ENCODE measurements at places on chromosomes 5 and 9.
A peak's percentile ranks its signal among the peaks of the same experiment; 100 is the strongest.

- DNase-seq, result no peak
These were observed 8.9 kb upstream of the RXRA start for GRCh38 chr9:134317400-134317789.

- DNase-seq, result no peak
These were observed 107.4 kb downstream of the TLE1 start for GRCh38 chr9:81581986-81582385.

DNA sequence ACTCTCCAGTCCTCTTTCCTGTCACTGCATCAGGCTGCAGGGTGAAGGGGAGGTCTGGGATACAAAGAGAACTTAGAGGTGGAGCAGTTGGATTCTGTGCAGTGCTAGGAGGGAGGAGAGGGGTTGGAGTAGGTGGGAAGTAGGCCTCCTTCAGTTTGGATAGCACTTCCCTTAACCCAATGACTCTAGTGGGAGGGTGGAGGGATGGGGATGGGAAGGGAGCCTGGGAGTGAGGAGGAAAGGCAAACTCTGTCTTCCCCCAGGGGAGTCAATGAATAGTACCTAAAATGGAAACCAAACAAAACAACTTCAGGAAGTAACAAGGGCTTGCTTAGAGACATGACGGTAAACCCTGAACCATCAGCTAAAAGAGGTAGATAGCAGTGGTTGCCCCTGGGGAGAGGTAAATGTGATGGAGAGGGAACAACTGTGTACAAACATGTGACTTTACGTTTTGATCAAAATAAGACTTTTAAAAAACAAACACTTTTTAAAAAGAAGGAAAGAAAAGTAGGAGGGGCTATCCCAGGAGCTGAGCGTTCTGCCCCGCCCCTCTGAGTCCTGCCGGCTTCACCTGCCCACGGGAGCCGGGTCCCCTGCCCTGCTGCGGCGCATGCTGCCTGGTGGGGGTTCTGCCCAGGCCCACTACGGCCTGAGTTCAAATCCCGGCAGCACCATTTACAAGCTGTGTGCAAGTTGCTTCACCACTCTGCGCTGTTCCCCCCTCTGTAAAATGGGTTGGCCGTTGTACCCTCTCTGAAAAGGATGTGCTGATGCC is 30.9 kb downstream of the GSN start:
- no peak for DNase-seq

- DNase-seq, result no peak
These were observed 432.5 kb upstream of the MEF2C start for GRCh38 chr5:89315286-89316100.

DNA sequence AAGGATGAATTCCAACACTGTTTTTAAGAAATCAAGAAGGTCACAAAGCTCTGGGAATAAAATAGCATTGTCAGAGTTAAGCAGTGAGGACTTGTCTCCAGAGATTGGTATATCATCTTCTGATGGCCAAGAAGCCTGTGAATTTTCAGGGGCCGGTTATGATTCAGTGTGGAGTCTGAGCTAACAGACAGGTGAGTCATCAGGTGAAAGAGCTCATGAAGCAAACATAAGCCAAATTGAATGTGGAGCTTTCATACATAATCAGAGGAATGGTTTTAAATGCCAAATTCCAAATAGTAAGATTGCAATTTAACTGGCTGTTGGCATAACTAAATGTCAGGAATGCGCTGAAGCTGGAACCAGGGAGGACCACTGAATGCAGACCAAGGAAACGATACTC is 494.2 kb downstream of the MTRR start:
- no peak for DNase-seq

DNA sequence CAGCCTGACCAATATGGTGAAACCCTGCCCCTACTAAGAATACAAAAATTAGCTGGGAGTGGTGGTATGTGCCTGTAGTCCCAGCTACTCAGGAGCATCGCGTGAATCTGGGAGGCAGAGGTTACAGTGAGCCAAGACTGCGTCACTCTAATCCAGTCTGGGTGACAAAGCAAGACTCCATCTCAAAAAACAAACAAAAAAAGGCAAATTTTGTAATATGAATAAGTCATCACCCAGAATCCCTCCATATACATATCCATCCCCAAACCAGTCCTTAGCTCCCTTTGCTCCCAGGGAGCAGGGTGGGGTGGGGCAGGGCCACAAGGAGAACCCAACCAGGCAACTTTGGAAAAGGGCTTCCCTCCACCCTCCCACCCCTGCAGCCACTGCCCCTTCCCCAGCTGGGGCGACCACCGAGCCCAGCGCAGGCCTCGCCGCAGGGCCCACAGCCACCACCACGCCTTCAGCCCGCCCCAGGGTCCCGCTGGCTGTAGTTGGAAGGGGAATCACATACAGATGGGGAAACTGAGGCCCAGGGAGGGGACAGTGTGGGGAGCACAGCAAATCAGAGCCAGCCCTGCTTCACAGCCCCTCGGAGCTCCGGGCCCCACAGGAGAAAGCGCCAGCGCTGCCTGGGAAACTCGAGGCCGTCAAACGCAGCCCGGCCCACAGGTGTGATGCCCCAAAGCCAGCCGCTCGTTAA is 7.8 kb downstream of the NOTCH1 start:
- DNase-seq, result no peak

GRCh38 chr9:37082214-37082765 is 38.1 kb upstream of the ZCCHC7 start:
- no peak for DNase-seq

- DNase-seq, result peak; percentile 95
These were observed 218.6 kb downstream of the PIK3R1 start for GRCh38 chr5:68433923-68434879.

GRCh38 chr5:118236108-118236849 is 752.1 kb downstream of the DTWD2 start:
- no peak for DNase-seq

GRCh38 chr5:33639474-33639873 is 198.7 kb downstream of the TARS1 start:
- DNase-seq, result no peak

DNA sequence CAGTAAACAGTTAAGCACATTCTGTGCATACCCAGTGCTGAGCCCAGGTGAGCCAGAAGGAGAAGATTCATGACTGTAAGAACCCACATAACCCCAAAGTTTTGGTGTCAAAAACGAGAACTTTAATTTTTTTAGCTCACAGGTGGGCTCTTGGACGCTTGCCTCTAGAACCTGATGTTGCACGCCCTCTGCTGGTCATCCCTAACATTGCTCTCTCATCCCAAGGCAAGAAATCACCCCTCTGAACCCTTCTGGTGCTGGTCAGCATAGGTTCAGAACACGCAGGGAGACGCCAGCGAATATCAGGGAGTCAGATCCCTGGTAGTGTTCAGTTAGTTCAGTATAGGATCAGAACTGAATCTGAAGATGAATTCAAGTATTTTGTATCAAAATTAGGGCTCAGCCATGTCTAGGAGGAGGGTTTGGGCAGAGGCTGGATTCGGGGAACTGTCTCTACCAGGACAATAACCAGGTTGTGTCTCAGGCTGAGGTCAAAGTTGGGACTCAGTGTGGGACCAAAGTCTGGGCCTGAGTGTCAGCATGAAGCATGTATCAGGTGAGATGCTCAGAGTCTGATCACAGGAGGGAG is 4.1 kb upstream of the DNAJB5 start:
- DNase-seq, result no peak

All from RCC 7860 (cell line).